Stimulated activated CD4-positive, alpha-beta T cell treated with anti-CD3 and anti-CD28 coated beads, Interleukin-1b, Interleukin-23, amount 100 ng/mL, for 1 hour (primary cell): ENCODE measurements at places on chromosomes 2 and 18.

- DNase-seq = no peak
Observed at GRCh38 chr2:223049356-223049755, 2.6 kb upstream of the KCNE4 start.

DNA sequence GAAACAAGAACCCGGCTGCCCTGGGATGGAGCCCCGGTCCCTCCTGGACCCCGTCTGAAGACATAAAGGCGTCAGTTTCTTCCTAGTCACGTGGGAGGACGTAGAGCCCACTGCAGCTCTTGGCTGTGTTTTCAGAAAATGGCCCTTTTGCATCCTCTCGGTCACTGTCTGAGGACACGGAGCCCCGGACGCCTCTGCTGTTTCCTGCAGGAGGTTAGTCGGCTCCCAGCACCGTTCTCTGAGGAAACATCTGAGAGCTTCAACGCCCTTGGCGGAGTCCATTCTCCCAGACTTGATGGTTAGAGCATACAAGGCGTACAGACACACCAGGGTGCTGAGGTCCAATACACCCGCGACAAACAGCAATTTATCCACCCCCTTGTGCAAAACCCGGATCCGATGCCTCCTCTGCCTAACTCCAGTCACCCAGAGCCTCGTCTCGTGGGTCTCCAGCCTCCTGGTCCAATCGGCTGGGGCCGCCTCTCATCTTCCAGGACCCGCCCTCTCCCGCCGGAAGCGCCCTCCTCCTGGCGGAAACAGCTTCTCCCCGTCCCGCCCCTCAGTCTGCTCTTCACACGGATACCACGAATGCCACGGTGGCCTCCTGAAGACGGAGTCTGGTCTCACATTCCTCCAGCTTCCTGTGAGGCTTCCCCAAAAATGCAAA, 119.4 kb downstream of the TMEM18 start:
- DNase-seq = no peak

DNA sequence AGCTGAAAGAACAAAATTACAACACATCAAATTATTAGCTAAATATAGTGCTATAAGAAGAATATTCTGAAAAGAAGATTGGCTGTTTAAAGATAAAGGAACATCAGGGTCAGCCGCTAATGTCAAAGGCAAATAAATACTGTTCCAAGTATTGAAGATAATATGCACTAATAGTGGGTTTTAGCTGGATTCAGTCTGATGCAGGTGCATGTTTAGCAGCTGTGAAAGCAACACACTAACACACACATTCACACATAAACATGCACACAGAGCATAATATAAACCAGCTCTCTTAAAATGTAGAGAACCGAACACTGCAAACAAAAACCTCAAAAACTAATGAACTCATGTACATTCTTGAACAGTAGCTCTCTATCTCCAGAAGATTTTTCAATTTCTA, 634.6 kb downstream of the ERBB4 start:
- no peak for DNase-seq

- no peak for DNase-seq
Observed at GRCh38 chr2:109153807-109154206, 24.8 kb downstream of the SH3RF3 start.

GRCh38 chr2:207206011-207206410, 40.3 kb upstream of the KLF7 start:
- no peak for DNase-seq

- DNase-seq = no peak
Observed at GRCh38 chr18:35743916-35744315, 162.4 kb downstream of the GALNT1 start.

DNA sequence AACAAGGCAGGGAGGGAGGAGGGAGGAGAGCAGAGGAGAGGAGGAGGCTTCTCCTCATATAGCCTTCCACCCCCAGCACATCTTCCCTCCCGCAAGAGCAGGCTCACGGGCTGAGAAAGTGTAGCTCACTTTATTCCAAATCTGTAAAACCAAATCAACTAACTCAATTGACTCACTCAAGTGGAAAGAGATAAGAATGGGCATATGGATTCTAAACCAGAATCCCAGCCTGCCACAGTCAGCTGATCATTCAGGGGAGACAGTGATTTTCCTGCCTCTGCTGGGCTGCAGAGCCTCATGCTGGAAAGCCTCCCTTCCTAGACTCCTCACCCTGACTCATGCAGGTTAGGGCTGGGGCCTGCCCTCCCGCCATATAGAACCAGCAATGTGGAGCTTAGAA, 4.2 kb upstream of the TWSG1 start:
- DNase-seq = no peak

DNA sequence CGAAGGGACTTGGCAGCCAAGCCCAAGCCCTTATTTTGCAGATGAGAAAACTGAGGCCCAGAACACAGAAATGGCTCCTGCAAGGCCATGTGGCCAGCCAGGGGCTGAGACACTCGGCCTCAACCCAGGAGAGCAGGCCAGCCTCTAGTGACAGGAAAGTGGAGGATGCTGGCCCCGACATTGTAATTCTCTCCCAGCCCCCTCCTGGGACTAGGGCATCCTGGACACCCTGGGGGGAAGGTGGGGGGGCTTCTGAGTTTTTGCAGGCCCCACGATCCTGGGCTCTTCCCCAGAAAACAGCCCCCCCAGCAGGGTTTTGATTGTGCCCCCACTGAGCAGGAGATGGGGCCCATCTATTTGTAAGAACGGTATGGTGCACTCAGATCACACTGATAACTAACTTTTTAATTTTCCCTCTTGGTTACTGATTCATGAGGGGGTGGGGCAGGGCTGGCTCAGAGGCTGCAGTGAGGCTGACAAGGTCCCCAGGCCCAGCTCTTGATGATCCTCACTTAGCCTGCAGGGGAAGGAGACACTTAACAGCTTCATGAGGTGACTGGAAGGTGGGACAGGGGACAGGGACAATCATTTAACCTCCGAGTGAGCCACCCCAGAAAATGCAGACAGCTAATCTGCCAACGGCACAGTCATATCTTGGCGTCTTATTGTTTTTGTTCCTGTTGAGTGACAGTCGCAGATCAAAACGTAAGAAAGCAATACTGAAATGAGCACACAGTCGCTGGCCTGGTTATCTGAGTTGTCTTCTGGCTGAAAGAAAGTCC, 18.9 kb downstream of the SMAD7 start:
- no peak for DNase-seq

DNA sequence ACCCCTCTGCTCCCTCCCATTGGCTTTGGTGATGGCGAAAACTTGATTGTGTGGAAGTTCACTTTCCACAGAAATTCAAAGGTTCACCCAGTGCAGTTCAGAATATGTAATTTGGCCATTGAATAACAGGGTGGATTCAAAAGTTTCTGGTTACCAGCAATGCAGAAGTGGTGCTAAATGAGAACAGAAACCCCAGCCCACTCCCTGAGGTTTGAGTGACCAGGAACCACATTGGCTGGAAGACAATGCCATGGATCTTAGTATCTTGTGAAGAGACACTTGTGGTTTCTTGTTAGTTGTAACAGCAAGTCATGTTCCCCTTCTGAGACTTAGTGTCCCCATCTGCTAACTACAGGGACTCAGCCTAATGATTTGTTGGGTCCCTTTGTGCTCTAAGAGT, 49.8 kb downstream of the QPCT start:
- DNase-seq = no peak

DNA sequence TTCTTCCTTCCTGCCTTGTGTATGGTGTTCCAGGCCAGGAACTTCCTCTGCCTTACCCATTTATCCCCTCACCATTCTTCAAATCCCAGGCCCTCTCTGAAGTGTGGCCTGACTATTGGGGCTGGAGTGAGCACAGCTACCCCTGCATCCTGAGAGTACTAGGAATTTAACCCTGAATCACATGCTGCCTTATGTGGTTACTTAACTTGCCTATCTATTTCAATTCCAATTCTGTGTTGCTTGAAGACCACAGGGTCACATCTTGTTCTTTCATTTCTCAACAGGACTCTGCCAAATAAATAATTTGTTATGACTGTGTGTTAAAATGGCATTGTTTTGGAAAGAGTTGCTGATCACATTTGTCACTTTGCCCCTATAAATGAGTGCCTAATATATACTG, 108.6 kb downstream of the CERS6 start:
- DNase-seq = no peak

- DNase-seq = no peak
Observed at GRCh38 chr18:3605954-3606443, 156.0 kb downstream of the TGIF1 start.

DNA sequence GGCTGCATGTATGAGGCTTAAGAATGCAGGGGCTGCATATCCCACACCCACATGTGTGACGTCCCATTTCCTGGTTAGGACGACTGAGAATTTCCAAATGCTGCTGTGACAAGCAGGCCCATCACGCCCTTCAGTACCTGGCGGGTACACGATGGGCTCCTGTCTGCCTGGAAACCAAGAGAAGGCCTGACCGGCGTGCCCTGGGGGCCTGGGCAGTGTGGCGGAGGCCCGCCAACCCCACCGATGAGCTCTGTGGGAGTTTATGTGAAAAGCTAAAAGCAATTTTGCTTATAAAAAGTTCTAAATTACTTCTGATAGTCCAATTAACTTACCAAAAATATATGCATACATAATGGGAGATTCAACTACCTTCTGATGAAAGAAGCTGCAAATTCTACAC, 837.3 kb downstream of the GALR1 start:
- no peak for DNase-seq

- no peak for DNase-seq
Observed at GRCh38 chr2:107072150-107072940, 186.4 kb upstream of the ST6GAL2 start.

DNA sequence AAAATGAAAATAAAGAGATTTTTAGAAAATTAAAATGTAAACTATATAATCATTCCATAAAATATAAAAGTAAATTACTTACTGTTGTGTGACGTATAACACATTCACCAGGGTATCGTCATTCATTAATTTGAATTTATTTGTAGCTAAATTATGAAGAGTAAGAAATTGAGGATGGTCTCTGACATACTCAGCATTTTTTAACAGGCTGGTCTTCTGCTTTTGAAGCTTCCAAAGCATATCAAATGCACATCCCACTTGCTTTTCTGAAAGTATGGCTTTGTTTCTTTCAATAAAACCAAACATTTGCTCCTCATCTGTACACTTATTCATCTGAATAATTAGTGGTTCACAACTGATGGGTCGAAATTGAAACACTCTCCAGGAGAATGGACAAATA, 2.1 kb downstream of the FASTKD1 start:
- no peak for DNase-seq

DNA sequence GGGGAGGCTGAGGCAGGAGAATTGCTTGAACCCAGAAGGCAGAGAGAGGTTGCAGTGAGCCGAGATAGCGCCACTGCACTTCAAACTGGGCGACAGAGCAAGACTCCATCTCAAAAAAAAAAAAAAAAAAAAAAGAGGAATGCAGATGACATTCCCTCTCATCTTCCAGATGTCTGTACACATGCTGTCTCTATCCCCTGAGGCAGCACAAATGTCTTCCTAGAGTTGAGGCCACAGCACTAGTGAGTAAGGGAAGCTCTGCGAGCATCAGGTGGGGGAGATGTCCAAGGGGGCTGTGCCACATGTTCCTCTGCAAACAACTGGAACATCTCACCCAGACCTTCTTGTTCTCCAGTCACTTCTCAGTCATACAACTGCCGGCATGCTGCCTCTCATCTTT, 35.6 kb upstream of the LRRC30 start:
- no peak for DNase-seq

GRCh38 chr18:59927246-59927825, 27.5 kb downstream of the PMAIP1 start:
- no peak for DNase-seq

- no peak for DNase-seq
Observed at GRCh38 chr2:172735582-172736423, at the start of gene RAPGEF4. RAPGEF4 (plus strand) TSS chr2:172735845; CDS start chr2:172735984, 139 bp downstream.

DNA sequence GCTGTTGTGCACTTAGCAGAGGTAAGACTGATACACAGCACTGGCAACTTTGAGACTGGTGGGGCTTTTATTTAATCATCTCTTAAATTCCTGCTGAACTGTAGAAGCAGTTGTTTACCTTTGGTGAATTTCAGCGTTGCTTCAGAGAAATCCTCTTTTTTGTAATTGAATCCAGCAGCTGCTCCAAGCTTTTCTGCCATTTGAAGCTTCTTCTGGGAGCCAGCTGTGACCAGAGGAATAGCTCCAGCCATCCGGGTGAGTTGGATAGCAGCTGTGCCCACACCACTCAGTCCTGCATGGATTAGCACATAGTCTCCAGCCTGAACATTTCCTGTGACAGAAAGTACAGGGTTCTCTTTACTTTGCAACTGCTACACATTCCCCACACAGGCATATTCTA, 3.9 kb downstream of the TP53I3 start:
- DNase-seq = no peak

GRCh38 chr2:28469947-28470535, 25.8 kb upstream of the PLB1 start:
- no peak for DNase-seq

GRCh38 chr2:7609974-7610373, 692.8 kb downstream of the RNF144A start:
- no peak for DNase-seq

DNA sequence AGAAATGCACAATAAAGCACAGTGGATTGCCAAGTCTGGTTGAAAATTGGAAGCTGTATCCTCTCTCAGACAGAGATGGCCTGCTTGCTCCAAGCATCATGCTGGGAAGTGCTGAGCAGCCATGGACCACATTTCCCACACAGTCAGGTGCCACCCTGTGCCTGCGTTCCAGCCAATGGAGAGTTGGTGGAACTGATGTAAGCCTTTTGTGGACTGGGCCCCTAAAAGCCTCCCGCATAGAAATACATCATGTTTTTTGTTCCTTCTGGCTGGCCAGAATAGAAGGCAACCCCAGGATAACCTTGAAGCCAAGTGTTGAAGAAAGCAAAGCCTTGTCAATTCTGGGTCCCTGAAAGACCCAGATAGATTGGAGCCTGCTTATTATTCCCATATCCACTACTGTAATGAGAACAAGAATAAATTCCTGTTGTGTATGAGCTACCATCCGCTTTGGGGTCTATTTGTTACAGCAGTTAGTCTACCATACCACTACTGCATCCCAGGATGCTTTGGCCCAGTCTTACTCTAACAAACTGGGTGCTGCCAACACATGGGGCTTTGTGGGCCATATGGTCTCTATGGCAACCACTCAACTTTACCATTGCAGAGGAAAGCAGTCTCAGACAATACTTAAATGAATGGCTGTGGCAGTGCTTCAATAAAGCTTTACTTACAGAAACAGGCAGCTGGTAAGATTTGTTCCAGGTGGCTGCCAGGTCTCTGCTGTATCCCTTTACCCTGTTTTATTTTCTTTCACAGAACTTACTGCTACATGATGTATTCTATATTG, 65.4 kb downstream of the POLE4 start:
- DNase-seq = no peak

DNA sequence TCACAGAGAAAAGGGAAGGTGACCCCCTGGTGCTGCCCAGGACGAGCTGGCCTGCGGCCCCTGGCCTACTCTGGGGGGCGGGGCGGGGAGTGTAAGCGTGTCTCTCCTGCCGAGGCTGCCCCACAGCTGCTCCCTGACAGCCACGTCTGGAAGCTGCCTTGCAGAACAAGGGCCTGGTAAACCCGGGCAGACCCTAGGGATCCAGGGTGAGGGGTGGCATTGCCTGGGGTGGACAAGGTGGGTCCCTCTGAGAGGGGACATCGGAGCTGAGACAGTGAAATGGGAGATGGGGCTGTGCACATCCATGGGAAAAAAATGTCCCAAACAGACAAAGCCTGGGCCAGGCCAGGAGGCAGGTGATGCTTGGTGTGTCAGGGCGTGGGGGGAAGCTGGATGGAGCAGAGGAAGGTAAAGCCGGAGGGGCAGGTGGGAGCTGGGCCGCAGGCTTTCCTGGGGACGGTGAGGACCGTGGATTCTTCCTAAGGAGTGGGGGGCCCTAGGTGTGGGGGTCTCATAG, 66.0 kb upstream of the HDAC4 start:
- DNase-seq = no peak

GRCh38 chr2:72127401-72128058, 20.1 kb downstream of the CYP26B1 start:
- no peak for DNase-seq

GRCh38 chr2:69755862-69756467, 14.0 kb downstream of the ANXA4 start:
- no peak for DNase-seq
